ENCODE measurements at places on chromosomes 12 and 14.
A peak's percentile ranks its signal among the peaks of the same experiment; 100 is the strongest.

- no peak for ATAC-seq
Measured at GRCh38 chr12:50617657-50618056, 112.9 kb downstream of the DIP2B start.

DNA sequence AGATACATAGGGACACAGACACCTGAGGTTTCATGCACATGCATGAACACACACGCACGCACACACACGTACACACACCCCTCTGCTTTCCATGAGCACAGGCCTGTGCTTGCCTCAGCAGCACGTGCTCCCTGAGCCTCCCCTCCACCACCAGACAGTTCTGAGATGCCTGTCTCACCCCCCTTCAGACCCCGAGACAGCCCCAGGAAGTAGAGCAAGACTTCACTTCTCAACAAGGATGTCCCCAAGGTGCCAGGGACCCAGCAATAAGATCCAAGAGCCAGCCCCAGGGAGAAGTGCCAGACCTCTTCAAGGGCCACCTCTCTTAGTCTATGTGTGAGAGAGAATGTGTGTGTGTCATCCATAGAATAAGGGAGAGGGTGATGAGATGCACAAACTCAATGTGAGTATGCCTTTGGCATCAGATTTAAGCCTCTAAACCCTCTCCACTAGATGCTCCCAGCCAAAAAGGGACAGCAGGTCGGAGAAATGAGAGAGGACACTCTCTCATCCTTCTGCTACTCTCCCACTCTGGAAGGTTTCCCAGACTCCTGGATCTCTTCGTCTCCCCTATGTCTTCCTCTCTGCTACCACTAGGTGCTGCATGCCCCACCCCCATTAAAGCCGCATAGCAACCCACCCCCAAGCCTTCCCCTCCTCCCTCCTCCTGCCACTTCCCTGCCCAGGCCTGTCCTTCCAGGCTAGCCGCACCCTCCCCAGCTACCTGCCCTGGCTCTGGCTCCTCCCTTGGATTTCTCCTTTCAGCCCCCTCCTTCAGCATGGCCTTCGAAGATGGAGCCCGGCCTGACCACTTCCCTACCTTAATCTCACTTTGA lies 7.7 kb downstream of the RARG start:
- no peak for ATAC-seq

DNA sequence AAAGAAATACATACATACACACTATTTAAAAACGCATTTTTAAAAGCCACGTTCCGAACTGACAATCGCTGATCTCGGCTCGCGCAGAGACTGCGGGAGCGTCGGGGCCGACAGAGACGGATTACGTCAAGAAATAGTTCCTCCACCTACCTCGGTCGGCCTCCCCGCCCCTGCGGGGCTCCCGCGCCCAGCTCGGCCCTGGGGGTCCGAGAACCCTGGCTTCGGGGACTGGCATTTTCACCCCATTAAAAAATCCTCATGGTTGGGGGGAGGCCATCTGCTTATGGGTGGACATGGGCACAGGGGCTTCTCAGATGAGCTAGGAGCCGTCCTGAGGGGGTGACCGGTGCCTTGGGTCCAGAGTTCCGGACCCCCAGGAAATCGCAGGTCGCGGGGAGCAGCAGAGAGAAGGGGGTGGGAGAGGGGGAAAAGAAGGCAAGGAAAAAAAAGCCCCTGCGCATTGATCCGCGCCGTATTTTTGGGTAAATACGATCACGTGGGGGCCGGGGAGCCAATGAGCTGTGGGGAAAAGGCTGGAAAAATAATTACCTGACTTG lies 324 bp upstream of the HOXC9 start:
- no peak for ATAC-seq

DNA sequence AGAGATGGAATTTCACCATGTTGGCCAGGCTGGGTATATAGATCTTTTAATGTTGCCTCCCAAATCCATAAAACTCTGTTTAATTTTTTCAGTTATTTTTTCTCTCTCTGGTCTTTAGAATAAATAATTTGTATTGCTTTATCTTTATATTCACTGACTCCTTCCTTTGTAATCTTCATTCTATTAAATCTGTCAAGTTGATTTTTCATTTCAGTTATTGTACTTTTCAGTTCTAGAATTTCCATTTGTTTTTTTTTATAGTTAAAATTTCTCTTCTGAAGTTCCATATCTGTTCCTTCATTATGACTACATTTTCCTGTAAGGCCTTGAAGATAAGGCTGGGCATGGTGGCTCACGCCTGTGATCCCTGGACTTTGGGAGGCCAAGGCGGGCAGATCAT lies 13.6 kb upstream of the SPPL3 start:
- ATAC-seq: no peak

DNA sequence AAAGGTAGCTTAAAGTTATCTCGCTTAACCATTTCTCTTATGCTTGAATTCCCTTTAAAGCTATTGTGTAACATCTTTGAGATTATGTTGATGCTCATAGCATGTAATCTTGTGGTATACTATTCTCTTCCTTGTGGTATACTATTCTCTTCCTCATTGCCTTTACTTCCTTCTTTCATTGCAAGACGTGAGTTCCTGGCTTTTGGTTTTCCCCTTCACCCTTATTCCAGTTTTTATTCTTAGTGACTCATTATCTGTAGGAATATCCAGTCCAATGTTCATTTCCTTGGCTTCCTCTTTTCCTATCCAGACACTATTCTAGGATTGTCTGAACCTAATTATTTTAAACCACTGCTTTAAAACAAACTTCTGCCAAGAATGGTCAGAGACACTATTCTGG lies 564.0 kb downstream of the CCER1 start:
- ATAC-seq: no peak

DNA sequence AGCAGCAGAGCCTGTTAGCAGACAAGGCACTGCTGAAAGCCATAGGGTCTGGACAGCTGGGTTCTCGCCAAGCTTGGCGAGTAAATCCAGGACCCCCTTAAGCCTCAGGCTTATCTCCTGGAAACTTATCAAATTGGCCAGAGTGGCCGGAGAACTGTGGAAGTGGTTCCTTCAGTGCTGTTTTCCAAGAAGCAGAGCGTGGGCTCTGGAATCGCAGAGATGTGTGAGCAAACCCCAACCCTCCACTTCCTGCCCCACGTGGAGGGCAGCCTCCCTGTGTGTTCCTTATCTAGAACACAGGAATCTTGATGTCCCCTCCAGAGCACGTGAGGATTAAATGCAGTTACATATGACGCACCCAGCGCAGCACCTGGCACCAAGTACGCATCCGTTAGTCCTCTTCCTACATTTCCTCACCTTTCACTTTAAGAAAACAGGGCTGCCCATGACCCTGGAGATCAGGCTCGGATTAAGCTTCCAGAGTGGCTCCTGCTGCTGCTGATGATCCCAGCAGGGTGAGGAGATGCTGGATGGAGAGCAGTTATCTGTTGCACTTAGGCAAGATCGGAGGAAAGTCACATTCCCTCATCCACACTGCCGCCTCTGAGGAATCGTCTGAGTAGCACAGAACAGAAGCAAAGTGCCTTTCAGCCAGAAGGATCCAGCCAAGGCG lies 35.0 kb downstream of the MMAB start:
- no peak for ATAC-seq

- ATAC-seq: no peak
Measured at GRCh38 chr14:96103560-96104460, 64.6 kb downstream of the C14orf132 start.

DNA sequence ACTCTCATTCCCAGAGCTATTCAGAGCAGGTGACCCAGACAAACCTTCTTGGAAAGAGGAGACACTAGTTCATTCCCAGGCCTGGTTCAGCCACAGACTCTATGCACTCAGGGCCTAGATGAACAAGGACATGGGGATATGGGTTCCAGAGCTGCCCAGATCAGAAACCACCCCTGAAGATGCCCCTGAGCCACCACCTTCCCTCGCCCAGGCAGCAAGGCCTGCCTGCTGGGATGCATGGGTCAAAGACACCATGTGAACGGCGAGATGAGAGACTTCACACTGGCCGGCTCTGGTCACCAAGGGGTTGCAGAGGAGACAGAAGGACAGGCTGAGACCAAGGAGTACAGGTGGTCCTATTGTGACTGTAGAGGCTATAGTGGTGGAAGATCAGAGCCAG lies 4.1 kb downstream of the SERPINA12 start:
- no peak for ATAC-seq

- no peak for ATAC-seq
Measured at GRCh38 chr12:88153959-88154358, 11.9 kb downstream of the TMTC3 start.

DNA sequence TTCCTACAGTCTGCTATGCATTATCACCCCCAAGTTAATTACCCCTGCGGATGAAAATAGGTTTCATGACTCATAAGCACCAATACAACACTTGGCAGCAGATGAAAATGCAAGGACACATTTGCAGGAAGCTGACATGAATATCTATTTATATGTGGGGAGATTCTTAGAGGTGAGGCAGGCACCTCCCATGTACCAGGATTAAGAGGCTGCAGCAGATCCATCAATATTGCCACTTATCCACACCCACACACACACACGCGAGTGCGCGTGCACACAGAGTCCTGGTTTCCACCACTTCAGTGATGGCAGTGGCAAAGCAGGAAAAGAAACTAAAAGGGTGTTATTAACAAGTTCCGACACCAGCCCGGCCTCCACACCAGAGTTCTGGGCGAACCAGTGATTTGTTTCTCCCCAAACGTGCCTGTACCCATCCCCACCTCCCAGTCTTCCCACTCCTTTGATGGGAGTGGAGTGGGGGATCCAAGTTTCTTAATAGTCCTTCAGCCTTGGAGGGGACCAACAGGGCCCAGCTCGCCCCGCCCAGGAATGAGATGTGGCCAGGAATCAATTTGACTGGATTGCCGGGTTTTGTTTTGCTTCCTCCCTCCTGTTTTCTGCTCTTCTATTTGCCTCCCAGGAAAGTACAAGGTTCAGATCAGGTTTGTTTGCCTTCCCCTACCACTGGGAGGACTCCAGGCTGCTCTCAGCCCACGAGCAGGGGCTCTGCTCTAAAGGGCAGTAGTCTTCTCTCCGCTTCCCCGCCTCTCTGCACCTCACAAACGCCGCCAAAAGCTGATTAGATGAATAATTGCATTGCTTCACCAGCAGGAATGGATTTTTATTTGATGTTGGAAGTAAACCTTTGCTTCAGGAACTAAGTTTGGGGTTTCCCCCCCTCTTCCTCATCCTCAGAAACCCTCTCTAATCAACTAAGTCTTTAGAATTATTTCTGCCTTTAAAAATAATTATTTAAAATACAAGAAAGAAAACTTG lies 5.2 kb downstream of the IRF2BPL start:
- peak; percentile 41 for ATAC-seq

- no peak for ATAC-seq
Measured at GRCh38 chr12:127245437-127245836, 1021.5 kb upstream of the TMEM132C start.

GRCh38 chr12:29024117-29024516 lies 125.0 kb upstream of the FAR2 start:
- no peak for ATAC-seq

DNA sequence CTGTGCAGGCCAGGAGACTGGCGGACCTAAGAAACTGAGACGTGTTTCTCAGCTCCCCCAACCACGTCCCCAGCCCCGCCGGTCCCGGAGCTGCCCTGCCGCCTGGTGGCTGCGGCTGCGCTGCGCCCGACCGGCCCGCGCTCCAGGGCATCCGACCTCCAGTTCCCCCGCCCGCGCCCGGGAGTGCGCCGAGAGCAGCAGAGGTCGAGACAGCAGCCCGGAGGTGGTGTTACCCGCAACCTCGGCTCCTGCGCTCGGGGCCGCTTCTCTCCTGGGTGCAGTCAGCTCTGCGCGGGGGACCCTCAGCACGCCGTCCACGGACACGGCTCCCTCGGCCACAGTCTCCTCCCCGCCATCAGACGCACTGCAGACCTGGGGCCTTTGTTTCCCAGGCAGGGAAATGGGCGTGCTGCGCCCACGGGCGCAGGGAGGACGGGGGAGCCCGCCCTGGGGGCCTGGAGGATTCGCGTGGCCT lies 21.6 kb upstream of the GPR132 start:
- peak; percentile 91 for ATAC-seq

DNA sequence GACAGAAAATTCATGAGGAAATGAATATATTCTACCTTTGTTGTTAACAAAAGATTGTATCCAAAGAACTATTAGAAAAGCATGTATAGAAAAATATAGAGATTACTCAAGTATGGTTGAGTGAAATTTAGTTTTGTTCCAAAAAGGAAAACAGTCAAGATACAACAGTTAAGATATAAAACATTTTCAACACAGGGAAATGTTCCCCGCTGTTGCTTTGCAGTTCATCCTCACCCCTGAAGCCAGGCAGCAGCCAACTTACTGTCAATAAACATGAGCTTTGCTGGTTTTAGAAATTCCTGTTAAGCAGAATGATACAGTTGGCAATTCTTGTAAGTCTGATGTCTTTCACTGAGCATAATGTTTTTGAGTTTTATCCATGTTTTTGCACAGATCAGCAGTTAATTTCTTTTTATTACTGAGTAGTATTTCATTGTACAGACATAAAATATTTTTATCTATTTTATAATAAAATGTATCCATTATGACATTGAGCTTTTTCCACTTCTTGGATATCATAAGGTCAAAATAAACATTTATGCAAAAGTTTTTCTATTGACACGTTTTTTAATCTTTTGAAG lies 1.2 kb upstream of the CLEC2B start:
- no peak for ATAC-seq

- ATAC-seq: no peak
Measured at GRCh38 chr14:50985859-50986331, 41.6 kb upstream of the PYGL start.

DNA sequence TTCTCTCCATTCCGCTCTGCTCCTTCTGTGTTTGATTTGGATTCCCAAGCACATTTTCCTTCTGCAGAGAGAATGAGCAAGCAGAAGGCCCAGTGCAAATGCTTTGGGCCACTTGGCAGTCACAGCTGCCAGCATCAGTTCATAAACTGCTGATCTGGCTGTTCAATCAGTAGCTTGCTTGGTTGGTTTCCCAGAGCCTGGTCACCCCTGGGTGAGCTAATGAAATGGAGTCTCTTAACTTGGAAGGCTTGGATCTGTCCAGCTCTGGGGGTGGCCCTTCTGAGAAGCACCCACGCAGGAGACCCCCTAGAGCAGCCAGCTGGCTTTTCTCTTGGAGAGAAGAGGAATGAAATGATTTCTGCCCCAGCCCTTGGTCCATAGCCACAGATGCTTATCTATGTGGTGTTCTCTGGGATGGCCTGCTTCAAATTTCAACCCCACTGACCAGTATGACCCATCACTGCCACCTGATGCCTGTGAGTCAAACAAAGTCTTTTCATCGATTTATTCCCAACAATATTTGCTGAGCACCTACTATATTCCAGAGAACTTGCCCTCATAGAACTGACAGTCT lies 30.3 kb downstream of the FAIM2 start:
- ATAC-seq: no peak

GRCh38 chr14:56858422-56858821 lies 48.1 kb upstream of the OTX2 start:
- no peak for ATAC-seq

GRCh38 chr14:69153873-69154270 lies 953 bp upstream of the DCAF5 start:
- no peak for ATAC-seq

GRCh38 chr12:15827136-15827535 lies 37.9 kb upstream of the EPS8 start:
- ATAC-seq: no peak

- no peak for ATAC-seq
Measured at GRCh38 chr14:32367516-32367915, 38.4 kb downstream of the AKAP6 start.

- no peak for ATAC-seq
Measured at GRCh38 chr14:54627219-54627539, 60.3 kb downstream of the SAMD4A start.

- no peak for ATAC-seq
Measured at GRCh38 chr12:27802936-27803335, 22.9 kb upstream of the MANSC4 start.

- ATAC-seq: no peak
Measured at GRCh38 chr12:52667509-52667908, 12.7 kb downstream of the KRT1 start.

- ATAC-seq: peak; percentile 10
Measured at GRCh38 chr14:75175677-75176141, 703 bp downstream of the TMED10 start.

All from activated T-helper 17 cell treated with anti-CD3 and anti-CD28 coated beads, Interleukin-2, amount 50 U/mL, for 72 hours (primary cell).